ENCODE measurements at places on chromosomes 3 and 15. TPM values are rescaled to one million over a fixed set of nuclear protein-coding genes. Genes with fewer than 3 reads are reported as not detected.

Gene PCOLCE2
- 124 TPM for total RNA-seq

Gene PRR20G
- total RNA-seq: not detected

Gene RLBP1
- not detected for total RNA-seq

Gene MINDY4B
- not detected for total RNA-seq

Gene LRTM1
- not detected for total RNA-seq

Gene GOLGA6L7
- not detected for total RNA-seq

Gene PLCB2
- total RNA-seq: not detected

Gene LRRN1
- total RNA-seq: 1.4 TPM

Gene MKRN3
- total RNA-seq: not detected

Gene CGNL1
- total RNA-seq: 4.7 TPM

Gene CAND2
- total RNA-seq: 6.9 TPM

Gene GOLGA6A
- total RNA-seq: 0.13 TPM

Gene PCLAF
- total RNA-seq: 56.4 TPM

Measured in articular chondrocyte of knee joint (primary cell).